Cortex of kidney (tissue), 1 donor: ENCODE measurements at places on chromosomes 7 and 10.

DNA sequence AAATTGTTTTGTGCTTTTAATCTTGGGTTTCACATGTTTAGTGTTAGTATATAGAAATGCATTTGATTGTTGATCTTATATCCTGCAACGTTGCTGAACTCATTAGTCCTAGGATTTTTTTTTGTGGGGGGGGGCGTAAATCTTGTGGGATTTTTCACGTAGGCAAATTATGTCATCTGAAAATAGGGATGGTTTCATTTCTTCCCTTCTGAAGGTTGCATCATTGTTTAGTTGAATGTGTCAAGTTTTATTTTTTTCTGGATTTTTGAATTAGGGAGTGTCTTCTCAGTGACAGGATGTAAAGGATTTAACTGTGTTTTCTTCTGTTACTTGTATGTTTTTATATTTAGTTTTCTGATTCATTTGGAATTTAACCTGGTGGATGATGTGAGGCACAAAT, 26.7 kb downstream of the MKLN1 start:
- DNase-seq = no peak

DNA sequence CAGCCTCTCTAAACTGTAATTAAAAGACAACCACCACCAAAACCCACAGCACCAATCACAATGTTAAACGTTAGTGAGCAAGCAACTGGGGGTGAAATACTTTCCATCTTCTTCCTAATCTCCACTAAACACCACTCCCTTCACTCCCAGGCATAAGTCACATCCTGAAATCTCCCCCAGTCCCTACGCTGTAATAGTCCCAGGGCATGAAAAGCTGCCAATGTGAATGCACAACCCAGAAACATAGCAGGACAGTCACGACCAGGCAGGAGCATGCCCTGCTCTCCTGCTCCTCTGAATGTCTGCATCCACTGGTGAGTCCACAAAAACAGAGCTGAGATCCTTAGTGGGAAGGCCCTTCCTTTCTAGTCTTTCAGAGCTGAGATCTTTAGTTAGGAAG, 288.9 kb downstream of the PARD3 start:
- no peak for DNase-seq

DNA sequence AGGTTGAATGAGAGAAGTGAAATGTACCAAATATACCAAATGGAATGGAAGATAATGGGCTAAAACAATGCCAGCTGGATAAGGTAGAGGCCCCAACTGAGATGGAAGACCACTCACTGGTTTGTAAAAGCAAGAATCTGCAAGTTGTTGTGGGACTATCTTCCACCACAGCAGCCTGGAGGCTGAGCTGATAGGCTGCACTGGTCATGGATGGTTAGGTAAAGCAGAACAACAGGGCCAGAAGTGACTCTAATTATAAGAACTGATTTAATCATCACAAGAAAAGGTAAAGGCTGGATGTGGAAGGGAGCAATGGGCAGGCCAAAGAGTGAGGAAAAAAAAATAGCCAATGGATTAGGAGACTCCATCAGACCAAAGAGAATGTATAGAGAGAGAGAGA, 11.8 kb downstream of the TFEC start:
- no peak for DNase-seq

DNA sequence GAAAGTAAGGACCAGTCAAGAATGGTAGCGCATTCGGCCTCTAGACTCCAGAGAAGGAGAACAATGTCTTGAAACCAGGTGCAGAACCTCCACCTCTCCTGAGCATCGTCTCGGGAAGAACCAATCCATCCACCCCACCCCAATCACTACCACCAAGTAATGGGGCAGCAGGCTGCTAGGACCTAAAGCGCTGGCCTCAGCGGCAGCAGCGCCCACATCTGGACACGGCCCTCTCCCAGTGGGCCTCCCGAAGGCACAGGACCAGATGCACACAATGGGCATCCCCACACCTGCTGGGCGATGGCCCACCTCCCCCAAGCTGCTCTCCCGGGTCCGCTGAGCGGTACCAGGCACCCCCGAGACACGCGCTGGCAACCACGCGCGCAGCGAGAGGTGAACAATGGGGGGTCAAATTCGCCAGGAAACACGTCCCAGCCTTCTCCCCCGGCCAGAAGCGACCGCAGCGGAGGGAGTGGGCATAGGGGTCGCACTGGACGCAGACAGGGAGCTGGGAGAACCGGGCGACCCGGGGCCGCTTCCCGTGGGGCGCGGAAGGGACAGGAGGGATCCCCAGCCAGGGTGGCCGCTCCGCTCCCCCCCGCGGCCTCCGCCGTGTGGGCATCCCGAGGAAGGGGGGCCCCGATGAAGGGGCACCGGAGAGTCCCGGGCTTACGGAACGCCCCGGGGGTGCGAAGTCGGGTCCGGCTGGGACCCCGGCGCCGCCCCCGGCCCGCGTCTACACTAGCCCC, 506 bp downstream of the CTTNBP2 start:
- no peak for DNase-seq

GRCh38 chr10:133159611-133159949, 439 bp upstream of the KNDC1 start:
- DNase-seq = no peak

DNA sequence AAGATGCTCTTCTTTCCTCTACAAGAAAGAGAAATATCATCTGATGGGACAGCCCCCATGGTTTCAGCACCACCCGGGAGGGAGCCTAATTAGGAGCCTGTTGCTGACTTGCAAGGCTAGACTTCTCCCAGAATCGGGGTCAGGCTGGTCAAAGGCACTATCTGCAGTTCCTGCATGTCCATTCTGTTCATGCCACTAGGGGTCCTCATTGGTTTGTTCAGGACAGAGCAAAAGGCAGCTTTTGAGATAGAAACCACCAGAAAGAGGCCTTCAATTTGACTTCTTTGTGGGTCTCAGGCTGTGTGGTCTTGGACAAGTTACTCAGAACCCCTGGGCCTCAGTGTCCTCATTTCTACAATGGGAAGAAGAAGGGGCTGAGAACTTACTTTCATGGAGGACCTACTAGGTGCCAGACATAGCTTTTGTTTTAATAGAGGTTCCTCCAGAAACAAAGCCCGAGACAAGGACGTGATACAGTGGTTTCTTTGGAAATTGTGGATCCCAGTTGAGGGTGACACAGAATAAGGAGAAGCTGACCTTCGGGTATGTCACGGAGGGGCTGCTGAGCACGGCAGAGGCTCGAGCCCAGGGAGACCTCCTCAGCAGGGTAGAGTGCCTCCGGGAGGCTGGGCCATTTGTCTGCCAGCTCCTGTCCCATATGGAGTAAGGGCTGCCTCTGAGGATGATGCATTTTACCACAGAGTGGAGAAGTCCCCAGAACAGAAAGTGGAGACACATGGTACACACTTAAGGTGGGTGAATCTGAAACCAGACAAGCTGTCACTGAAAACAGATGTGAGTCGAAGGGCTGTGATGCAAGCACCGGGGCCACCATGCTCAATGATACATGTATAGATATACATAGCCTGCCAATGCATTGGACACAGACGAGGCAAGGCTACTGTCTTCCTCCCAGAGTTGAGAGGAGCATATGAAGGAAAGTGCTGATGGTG, 33.1 kb upstream of the NEUROD6 start:
- DNase-seq = no peak

GRCh38 chr7:30526163-30526562, 21.5 kb upstream of the GGCT start:
- no peak for DNase-seq

DNA sequence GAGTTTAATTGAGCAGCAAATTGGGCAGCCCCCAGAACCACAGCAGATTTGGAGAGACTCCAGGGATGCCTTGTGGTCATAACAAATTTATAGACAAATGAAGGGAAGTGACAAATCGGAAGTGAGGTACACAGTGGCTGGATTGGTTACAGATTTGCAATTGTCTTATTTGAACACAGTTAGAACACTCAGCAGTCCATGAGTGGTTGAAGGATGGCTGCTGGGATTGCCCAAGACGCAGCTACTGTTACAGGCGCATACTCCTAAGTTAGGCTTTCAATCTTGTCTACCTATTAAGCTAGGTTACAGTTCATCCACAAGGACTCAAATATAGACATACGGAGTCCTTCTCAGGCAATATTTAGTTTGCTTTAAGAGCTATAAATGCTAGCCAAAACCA, 7.4 kb downstream of the ACADSB start:
- DNase-seq = no peak

GRCh38 chr10:119688033-119688508, 36.9 kb downstream of the BAG3 start:
- no peak for DNase-seq

GRCh38 chr7:97167176-97167575, 49.7 kb downstream of the SDHAF3 start:
- no peak for DNase-seq

- no peak for DNase-seq
Measured at GRCh38 chr10:23121135-23121534, 25.8 kb downstream of the MSRB2 start.

DNA sequence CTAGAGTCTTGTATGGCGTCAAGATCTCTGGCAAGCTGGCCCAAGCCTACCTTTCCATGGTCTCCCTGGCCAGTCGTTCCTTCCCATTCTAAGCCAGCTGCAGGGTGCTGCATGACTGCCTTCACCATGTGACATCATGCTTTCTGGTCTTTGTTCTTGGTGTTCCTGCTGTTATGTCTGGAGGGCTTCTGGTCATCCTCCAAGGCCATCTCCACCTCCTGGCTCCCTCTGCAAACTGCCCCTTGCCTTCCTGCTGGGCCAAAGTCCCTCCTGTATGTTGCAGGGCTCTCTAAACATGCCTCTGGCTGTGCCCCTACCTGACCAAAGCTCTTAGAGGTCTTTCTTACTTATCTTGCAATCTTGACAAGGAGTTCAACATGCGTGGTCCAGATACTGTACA, 44.4 kb upstream of the SHH start:
- no peak for DNase-seq

DNA sequence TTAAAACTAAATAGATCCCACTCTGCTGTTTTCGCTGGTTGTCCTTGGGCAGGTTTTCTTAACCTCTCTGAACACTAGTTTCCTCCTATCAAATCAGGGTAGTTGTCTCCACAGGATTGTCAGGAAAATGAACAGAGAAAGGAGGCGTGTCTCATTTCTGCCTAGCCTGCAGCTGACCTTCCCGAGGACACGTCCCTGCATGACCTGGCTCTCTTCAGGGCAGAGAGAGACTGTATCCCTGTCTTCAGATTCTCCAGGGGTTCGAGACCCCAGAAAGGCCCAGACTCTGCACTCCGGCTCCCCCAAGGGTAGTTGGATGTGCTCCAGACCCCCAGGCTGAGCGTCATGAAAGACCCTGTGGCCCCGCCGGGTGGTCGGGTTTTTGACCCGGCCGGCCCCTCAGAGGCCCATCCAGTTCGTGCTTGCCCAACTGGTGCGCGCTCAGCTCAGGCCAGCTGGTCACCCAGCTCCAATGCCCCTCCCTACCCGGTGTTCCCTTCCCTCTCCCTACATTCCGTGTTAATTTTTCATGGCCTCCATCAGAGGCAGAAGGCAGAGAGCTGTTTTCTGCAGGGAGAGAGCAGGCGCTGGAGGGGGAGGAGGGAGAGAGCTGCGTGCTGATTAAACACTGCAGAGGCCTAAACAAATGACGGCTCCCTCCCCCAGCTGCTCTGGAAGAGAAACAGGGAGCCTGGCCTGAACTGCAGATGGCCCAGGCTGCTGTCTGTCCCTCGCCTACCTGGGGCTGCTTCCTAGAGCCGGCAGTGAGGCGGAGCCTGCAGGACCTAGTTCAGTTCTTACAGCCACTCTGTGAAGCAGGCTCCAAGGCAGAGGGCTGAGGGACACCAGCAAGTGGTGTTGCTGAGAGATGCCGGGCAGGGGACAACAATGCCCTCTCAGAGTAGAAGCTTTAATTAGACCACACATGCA, 86.2 kb upstream of the PPIF start:
- DNase-seq = no peak

DNA sequence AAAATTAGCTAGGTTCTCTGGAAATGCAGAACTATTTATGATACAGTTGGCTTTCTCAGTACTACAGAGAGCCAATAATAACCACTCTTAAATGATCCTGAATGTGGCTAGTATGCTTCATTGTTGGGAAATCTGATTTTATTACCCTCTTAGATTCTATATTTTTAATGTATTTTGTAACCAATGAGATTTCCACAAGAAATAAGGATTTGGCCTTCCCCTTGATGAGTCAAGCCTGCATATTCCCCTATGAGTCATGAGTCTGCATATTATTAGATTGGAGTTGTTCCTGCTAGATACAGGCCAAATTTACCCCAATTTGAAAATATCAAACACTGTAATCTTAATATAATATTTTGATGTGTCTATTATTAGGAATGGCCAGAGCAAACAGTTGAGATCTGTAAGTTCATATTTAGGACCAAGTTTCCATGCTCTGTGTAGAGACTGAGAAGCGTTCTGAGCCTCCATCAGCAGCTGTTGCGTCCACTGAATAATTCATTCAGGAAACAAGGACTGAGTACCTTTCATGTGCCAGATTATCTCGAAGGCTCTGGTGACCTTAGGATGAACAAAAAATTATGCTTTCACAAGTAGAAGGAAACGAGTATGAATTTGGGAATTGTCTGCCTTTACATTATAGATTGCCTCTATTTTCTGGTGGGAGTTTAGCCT, 793.4 kb downstream of the NRG3 start:
- no peak for DNase-seq

DNA sequence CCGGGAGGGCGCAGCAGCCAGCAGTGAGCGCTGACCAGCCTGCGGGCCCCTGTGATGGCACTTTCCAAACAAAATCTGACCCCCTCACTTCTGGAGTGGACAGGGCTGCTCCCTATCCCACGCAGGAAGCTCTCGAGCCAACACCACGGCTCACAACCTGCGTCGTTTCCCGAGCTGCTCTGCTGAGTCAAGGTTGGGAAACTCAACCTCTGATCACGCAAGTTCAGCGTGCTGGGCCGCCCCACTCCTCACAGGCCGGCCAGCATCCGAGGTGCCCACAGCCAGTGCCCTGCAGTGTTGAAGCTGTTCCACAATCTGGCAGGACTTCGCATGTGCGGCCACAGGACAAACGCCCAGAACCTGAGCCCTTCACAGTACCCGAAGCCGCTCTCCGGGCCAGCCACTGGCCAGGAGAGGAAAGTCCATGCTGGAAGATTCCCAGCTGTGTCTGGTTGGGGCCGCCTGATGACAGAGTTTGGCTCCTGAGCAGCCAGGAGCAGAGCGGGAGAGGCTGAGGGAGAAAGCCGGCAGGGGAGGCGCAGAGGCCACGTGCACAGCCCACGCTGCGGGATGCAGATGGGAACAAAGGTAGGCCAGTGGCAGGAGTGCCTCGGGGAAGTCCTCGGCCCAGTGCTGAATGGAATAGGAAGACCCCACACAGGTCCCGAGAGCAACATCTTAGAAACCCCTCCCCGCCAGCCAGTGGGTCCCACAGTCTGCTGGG, 263.3 kb upstream of the TCERG1L start:
- DNase-seq = no peak

DNA sequence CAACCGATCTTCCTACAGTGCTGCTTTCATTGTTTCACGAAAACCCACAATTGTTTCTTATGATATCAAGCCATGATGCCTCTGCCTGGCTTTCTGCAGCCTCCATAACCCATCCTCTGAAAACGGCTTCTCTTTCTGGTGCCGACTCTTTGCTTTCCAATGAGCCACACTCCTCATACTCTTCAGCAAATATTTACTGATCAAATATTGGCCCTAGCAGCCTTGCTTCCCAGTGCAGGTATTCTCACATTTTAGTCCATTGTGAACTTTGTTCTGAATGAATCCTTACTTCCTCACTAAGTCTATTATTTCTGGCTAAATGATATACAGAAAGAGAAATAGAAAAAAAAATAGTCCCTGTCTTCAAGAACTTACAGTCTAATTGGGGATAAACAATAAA, 35.5 kb downstream of the LAMB1 start:
- DNase-seq = no peak
